ENCODE measurements at places on chromosomes 6 and 20.
A peak's percentile ranks its signal among the peaks of the same experiment; 100 is the strongest.

DNA sequence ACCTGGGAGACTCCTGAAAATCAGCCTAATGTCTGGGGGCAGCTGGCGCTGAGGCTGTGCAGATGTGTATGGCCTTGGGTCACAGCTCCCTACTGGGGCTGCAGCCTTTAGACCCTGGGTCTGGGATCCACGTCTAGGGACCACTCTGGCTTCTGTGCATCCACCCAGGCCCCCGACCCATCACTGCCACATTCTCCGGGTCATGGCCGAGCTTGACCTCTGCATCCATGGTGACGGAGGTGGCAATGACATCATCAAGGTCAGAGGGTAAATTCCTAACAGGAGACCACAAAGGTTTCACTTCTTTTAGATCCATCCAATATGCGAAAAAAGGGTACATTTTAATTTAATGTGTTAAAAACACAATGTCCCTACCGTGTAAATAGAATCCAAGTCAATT is 14.5 kb upstream of the PCMTD2 start:
- DNase-seq: no peak

- DNase-seq: peak; percentile 83
Measured at GRCh38 chr20:19973961-19974629, 43.1 kb upstream of the NAA20 start.

- DNase-seq: no peak
Measured at GRCh38 chr20:38203337-38203980, 38.4 kb upstream of the TGM2 start.

DNA sequence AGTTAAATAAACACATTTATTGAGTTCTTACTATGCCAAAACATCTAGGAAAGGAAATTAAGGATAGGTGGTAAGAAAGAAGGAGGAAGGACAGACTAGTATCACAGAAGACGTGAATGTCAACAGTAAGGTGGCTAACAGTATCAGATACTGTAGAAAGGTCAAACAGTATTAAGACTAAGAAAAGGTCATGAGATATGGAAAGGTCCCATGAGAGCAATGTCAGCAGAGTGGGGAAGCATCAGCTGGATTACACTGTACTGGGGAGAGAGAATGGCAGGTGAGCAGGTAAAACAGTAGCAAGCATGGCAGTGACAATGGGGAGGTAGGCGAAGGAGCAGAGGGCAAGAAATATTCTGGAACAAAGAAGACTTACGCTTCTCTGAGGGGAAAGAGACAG is 18.0 kb downstream of the GLO1 start:
- no peak for DNase-seq

DNA sequence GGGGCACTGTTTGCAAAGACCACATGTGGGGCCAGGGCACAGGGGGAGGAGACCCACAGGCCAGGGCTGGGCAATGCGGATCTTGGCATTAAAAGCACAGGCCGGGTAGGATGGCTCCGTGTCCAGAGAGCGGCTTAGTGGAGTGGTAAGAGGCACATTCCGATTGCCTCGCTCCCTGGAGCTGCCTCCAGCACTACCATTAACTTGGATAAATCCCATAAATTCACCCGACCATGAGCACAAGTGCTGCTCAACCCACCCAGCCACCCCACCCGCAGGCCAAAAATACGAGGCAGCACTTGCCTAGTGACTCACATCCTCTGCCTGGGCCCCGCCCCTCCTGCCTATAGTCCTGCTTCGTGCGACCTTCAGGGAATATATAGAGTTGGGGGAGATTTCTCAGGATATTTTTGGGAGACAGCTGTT is 67.5 kb upstream of the QKI start:
- peak; percentile 22 for DNase-seq

DNA sequence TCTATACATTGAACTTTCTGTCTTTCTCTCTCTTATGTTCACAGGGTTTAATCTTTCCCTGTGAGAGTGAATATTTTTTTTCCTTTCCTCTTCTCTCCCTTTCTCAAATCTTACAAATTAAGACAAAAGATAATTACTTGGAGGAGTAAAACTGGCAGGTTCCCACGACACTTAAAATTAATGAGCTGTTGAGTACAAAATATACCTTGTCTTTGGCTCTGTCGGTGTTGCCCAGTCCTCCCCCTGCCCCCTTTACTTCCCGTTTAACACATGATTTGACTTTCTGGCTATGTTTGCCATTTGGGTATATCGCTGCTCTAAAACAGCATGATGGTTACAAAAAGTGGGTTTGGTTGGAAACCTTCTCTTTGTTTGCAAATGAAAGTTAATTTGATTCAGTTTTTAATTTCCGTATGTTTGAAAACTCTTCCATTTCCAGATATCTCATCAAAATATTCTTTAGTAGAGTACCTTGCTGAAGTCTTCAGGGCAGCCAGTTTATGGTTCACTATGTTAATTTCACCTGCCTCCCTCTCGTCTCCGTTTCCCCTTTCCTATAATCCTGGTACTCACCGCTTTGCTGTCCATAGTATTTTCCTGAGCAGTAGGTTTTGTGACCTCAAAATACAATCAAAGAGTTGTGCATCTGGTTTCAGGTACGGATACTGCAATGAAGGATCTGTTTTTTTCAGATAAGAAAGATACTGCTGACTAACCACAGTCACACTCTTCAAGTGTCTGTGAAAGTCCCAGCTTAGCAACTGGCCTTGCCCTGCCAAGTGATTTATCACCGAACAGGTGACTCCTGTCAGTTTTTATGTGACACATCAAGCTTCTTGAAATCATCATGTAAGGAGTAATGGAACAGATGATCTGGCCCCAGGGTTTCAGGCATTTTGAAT is 181.2 kb downstream of the DTNBP1 start:
- DNase-seq: no peak

DNA sequence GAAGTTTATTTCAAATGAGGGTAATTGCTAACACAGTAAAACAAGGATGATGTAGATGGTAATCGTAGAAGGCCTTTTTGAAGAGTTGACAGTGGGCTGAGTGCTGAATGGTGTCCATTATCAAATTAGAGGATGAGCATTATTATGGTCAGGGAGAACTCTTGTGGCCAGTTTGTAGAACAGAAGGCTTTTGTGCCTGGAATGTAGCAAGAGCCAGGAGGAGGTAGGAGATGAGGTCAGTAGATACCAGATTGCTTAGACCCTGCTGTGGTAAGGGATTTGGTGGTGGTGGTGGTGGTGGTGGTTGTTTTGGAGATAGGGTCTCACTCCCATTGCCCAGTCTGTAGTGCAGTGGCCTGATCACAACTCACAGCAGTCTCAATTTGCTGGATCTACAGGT is 6.2 kb downstream of the CSE1L start:
- peak; percentile 26 for DNase-seq

GRCh38 chr6:2970753-2971419 is 481 bp downstream of the SERPINB6 start:
- DNase-seq: peak; percentile 61

- no peak for DNase-seq
Measured at GRCh38 chr6:169487579-169488436, 214.0 kb downstream of the WDR27 start.

DNA sequence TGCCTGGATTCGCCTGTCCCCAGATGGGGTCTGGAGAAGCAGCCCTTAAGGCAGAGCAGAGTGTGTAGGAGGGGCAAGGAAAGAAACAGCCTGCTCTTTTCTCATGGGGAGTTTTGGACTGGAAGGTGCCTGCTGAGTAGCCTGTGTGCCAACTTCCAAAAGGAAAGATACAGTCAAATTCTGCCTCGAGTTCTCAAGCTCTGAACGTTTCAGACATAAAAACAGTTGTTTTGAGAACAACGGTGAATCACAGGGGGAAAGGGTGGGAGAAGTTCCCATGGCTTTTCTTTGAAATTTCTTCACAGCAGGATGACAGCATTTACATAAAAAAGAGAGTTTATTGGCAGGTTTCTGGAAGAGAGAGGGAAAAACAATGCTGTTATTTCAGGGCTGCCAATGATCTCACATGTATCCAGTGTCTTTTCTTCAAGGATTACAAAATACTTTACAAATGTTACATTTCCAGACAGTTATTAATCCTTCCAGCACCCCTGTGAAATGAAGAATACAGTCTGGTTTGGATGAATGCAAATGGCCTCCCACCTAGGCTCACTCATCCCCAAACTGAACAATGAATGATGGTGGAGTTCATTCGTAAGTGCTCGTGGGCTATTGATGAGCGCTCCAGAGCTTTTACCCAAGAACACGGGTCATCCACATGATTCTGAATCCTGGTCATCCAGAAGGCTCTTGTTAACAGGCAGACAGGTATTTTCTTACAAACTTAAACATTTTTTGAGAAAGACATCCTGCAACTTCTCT is 33.8 kb upstream of the ECI2 start:
- DNase-seq: peak; percentile 80

DNA sequence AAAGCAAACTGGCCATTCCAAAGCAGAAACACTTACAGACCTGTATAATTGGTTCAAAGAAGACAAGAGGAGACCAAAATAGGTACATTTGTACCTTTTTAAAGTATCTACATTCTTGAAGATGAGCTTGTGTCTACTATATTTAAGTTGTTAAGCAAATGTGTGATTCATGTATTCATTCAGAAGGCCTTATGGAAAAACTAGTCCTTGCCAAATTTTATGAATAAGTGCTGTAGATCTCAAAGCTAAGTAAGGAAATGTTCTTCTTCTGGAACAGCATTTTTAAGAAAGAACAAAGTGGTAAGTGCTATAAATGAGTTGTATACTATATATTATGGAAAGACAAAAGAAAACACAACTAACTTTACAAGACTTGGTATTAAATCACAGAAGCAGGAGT is 22.2 kb upstream of the HEY2 start:
- no peak for DNase-seq

Measured in iris pigment epithelial cell (primary cell).